ENCODE measurements at places on chromosomes 7 and 10.
A peak's percentile ranks its signal among the peaks of the same experiment; 100 is the strongest.

DNA sequence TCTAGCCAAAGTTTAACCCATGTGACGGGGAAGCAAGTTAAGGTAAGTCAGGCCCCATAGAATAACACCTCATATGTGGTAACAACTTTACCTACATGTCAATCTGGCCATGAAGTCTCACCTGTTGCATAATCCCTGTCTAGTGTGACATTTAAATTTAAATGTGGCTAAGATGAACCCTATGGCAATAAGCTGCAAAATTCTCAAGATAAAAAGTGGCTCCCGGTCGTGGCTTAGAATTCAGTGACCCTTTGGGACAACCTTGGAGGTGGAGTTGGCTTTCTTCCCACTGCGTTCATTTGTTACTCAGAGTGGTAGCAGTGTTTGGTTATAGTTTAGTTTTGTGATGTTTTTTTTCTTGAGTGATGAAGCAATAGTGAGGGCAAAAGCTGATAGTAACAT lies 90.6 kb downstream of the ARID5B start:
- DNase-seq = no peak

DNA sequence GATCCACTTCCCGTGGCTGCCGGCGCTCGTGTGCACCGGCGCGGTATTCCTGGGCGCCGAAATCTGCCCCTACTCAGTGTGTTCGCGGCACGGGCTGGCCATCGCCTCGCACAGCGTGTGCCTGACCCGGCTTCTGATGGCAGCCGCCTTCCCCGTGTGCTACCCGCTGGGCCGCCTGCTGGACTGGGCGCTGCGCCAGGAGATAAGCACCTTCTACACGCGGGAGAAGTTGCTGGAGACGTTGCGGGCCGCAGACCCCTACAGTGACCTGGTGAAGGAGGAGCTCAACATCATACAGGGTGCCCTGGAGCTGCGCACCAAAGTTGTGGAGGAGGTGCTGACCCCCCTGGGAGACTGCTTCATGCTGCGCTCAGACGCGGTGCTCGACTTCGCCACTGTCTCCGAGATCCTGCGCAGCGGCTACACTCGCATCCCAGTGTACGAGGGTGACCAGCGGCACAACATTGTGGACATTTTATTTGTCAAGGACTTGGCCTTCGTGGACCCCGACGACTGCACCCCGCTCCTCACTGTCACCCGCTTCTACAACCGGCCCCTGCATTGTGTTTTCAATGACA lies 1.3 kb downstream of the CNNM1 start:
- peak; percentile 1 for DNase-seq

- no peak for DNase-seq
Observed at GRCh38 chr7:80642871-80643270, 4.4 kb downstream of the CD36 start.

GRCh38 chr10:101565936-101566332 lies 22.1 kb downstream of the POLL start:
- DNase-seq = no peak

- DNase-seq = no peak
Observed at GRCh38 chr7:43844257-43844656, 25.1 kb downstream of the MRPS24 start.

DNA sequence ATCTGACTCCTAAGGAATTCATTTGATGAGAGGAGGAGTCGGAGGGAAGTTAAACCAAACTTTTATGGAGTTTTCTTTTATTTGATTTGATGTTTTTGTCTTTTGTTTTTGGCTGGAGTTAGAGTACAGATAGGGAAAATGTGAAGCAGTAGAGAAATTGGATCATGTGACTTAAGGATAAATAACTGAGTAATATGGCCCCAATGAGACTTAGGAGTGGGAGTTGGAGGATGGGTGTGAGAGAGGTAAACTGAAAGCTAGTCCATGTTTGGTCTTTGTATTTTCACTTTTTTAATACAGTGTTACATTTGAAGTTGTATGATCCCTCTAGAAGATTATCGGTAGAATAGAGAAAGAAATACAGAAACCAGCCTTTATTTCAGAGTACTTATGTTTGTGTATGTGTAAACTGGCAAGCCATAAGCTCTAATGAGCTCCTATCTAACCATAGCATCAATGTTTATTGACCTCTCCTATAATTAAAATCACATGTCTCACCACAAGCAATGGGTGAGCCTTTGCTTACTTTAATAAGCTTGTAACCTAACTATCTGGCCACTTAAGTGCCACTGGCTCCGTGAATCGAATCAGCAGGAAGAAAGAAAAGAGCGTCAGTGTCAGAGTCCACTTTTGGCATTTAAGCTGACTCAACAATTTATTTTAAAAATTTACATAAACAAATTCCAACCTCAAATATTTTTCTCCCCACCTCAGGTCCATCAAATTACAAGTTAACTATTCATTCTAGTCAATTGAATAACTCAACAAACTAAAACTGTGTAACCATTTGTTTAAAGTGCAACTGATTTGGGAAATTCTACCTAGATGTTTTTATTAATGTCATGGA lies 113.8 kb downstream of the EPDR1 start:
- DNase-seq = no peak

- peak; percentile 78 for DNase-seq
Observed at GRCh38 chr10:69392481-69393000, 24.2 kb downstream of the TACR2 start.

DNA sequence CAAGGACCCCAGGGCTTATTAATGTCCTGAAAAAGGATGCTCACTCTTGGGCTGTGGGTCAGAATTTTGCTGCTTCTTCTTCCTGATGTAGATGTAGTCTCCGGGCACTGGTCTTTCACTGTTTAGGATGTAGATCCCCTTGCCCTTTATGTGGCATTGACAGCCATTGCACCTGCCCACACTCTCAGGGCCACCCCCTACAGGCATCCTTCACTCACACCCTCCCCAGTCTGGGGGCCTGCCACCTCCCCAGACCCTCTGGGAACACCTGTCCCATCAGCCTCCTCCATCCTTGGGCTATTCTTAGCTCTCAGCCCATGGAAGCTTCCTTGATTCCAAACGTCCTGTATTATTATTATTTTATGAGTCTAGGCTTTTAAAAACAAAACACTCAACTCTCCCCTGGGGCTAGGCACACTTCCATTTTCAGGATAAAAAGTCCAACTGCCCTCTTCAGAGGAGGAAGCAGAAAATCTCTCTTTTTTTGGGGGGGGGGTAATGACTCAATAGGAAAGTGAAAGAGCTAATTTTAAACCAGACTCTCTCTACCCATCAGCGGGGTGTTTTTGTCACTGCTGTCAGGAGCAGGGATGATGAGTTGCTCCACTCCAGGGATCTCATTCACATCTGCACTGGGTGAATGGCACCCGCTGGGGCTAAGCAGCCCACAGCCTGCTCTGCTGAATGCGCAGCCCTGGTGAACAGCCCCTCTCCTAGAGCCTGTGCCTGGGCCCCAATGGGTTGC lies 11.5 kb upstream of the KLRG2 start:
- DNase-seq = peak; percentile 12

- peak; percentile 91 for DNase-seq
Observed at GRCh38 chr7:127588019-127588696, at the start of gene ARF5. ARF5 (plus strand) TSS chr7:127588411; CDS start chr7:127588499, 88 bp downstream.

DNA sequence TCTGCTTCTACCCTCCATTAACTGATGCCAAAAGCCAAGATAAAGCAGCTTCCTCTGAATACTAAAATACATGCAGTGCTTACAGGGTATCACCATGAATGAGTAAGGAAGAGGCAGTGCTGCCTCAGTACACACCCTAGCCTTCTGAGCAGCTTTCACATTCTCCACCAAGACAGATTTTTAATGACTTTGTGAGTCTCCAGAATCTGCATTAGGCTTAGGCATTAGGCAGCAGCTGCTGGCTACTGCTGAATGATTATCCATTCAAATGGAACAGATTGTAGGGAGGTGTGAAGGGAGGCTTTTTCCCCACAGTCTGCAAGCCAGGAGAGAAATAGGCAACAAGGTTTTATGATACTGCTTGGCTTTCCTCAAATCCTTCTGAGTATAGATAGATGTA lies 1226.7 kb upstream of the LRRN3 start:
- DNase-seq = no peak

- no peak for DNase-seq
Observed at GRCh38 chr10:93440591-93441091, 41.5 kb downstream of the MYOF start.

GRCh38 chr7:104795616-104796398 lies 218.2 kb upstream of the KMT2E start:
- DNase-seq = no peak

DNA sequence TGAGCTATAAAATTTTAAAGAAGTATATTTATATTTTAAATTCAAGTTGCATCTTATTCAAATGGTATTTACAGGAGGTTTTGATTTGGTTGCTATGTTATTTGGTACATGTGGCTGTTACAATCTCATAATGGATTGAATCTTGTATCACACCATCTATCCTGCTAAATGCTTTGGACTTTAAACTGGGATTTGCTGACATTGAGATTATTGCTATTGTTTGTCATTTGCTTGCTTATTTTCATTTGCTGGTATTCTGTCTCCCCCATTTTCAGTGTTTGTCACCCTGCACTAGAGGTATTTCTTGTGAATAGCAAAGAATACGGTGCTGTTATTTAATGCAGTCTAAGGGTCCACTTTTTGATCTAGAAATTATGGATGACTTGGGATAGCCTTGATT lies 171.1 kb downstream of the SH2D4B start:
- DNase-seq = no peak

GRCh38 chr7:122743211-122743610 lies 40.5 kb upstream of the RNF148 start:
- no peak for DNase-seq

DNA sequence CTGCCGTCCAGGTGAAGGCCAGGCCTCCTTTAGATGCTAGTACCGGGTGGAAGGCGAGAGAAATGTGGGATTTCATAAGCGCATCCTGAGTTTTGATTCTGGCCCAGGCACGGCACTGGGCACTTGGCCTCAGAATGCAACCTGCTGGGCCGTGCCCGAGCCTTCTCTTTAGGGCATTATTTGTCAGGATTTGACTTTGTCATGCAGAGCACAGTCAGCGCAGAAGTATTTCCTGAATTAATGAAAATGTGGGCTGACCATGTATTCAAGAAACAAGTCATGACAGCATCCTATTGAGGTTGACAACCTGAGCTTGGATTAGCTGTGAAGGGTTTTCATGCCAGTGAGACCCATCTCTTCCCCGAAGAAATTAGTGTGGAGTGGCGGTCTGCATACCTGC lies 34.4 kb downstream of the RCC1L start:
- DNase-seq = no peak

DNA sequence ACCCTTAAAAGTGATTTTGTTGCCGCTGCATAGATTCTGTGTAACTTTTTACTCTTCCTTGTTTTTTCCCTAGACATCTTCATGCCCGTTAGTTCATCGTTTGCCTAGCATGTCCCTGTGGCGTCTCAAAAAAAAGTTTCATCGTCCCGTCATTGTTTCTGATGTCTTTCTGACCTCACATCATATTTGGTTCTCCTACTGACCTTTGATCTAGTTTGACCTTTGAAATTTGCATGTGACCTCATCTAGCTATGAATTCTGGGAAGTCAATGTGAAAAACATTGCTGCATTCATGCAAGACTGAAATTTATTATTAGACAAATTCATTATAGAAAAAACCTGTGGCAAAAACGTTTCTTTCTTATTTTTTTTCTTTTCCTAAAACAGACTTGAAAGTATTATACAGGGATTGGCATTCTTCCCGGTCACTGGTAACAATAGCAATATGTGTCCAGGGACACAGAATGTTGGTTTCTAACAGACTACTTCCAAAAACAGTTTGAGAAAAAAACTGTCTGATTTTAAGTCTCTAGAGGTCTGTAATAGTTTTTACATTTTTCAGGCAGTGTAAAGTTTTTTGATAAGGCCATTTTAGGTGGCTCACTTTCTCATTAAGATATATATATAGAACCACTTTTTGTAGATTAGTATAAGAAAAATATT lies 280.9 kb downstream of the USP6NL start:
- DNase-seq = no peak

GRCh38 chr7:100087055-100087750 lies 1.6 kb upstream of the COPS6 start:
- no peak for DNase-seq

GRCh38 chr7:152571068-152571467 lies 104.9 kb downstream of the XRCC2 start:
- no peak for DNase-seq

DNA sequence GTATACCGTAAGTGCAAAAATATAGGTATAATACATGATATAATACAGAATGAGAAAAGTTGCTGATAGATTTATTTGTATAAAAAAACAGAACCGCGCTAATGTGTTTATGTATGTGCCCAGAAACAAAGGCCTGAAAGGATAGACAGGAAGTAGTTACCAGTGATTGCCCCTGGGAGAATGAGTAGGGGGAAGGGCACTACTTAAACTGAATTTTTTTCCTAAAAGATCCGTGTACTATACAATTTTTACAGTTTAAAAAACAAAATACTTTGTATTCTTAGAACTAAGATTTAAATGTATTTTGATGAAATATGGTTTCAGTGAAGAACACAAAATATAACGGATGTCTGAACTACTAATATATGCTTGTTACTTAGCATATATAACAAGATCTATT lies 2.9 kb downstream of the IPMK start:
- DNase-seq = no peak

DNA sequence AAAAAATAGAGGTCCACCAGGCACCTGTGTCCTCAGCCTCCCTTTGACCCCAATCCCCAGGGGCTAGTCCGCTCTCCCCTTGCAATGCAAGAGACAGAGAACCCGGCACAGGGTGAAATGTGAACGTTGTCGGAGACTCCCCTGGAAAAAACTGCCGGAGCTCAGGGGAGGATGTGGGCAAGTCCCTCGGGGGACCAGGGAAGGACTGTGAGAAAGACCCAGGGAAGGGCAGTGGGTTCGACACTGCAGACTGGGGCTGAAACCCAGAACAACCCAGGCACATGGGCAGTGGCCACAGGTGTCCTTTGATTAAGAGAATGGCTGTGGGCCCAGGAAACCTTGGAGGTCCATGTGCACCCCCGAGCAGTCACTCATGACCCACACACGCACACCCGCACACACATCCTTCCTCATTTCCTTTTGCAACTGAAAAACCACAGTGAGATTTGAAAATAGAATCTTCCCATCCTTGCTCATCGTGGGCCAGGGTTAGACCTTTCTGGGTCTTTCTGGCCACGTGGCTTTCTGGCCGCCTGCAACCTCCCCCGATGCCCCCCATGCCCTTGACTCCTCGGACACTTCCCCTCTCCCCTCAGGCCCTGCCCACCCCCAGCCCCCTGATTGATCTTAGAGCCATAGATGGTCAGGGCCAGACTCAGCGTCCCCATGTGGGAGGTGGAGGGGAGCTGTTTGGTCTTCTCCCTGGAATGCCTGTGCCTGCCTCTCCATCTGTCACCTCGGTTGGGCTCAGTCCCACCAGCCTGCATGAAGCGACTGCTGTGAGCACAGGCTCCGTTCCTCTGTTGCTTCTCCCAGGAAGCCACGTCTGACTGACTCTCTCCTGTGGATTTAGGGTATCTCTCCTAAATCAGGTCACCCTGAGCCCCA lies 7.9 kb downstream of the LAT2 start:
- peak; percentile 30 for DNase-seq

- no peak for DNase-seq
Observed at GRCh38 chr7:120994512-120995410, 6.2 kb downstream of the CPED1 start.

DNA sequence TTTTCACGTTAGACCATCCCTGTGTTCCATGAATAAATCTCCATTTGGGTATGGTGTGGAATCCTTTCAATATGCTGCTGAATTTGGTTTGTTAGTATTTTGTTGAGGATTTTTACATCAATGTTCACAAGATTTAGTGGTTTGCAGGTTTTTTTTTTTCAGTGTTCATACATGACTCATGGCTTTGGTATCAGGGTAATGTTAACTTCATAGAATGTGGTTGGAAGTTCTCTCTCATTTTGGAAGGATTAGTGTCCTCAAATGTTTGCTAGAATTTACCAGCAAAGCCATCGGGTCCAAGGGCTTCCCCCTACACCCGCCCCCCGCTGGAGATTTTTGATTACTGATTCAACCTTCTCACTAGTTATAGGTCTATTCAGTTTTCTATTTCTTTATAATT lies 398.0 kb downstream of the NXPH1 start:
- no peak for DNase-seq

Data from activated naive CD8-positive, alpha-beta T cell treated with anti-CD3 and anti-CD28 coated beads, Interleukin-2, amount 50 U/mL, for 24 hours (primary cell).